ENCODE measurements at places on chromosomes 7 and 10.

DNA sequence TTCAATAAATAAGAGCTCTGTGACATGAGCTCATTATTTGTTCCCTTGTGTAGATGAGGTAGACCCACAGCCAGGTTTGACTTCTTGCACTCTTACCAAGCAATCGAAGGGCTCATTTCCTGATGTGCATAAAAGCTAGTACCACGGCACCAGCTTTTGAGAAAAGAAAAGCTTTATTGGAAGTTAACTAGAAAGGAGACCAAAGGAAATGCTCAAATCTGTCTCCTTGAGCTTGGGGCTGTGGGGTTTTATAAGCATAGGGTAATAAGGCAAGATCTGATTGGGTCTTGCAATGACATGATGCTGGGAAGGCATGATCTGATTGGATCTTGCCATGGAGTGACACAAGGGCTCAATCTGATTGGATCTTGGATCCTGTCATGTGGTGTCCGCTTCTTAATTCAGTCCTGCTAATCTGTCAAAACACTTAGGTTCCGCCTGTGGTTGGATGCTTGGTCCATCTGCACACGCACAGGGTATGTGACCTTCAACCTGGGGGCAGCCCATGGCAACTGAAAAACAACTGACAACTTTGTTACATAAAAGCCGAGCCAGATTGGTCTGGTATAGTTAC, 47.8 kb upstream of the FRMD4A start:
- DNase-seq, result no peak

DNA sequence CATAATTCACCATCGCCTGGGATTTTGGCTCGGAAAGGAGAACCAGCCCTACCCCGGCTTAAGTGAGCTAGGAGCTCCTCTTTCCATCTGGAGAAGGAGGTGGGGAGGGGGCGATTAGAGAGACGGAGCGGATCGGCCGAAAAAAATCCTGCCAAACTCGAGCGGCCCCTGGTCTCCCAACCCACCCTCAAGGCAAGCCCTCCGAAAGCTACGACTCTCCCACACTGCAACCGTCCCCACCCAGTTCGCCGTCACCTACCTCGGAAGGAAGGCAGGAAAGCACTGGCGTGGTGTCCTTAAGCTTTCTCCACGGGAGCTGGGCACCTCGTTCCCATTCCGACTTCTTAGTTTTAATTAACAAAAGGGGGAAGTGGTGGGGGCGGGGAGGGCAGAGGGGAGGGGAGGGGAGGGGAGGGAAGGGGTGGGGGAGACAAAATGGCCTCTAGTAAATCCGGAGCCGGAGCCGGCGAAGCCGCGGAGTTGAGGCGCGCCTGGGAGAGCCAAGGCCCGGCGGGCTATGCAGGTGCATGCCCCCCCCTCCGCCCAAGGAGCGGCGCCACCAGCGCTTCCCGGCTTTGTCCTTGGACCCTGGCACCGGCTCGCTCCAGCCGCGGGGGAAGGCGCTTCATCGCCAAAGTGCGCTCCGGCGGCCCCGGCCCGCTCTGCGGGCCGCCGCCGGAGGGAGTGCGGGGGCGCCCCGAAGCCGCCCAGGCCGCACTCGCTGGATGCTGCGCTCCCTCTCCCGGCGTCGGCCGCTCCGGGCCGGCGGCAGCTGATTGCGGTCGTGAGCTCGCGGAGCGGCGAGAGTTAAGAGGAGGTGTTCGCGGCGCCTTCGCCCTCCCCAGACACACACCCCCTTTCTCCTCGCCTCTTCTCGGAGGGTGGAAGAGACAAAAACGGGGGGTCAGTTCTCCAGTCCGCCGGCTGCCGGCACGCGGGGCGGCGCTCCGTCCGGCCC, at the start of gene LRRC4:
Gene LRRC4 (minus strand): TSS at position 784 of the 958 bp plus-strand sequence. CDS start 797 bp downstream, outside the sequence.
- no peak for DNase-seq

- no peak for DNase-seq
Measured at GRCh38 chr10:123784646-123785045, 107.0 kb downstream of the CPXM2 start.

DNA sequence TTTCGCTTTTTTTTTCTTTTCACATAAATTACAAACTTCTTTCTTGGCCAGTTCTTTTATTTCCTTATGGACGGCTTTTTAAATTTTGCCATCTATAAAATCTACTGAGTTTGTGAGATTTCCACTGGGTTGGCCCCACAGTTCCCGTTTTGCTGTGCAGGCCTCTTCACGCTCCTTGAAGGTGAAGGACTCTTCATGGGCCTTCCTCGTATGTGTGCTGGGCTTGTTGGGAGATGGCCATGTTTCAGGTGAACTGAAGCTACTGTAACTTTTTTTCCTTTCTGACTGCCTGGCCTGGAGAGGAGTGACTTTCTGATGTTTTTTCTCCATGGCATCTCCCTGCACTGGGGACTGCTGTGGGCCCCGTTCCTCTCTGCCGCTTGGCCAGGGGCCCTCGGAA, 262.4 kb downstream of the COBL start:
- DNase-seq, result no peak

- no peak for DNase-seq
Measured at GRCh38 chr7:98869027-98869596, 702 bp downstream of the TMEM130 start.

All from cerebellar nuclear complex (tissue), 1 donor.